ENCODE measurements at places on chromosomes 13 and 19.
A peak's percentile ranks its signal among the peaks of the same experiment; 100 is the strongest.

GRCh38 chr13:59120297-59120843 is 1043.4 kb downstream of the DIAPH3 start:
- DNase-seq = peak; percentile 47

DNA sequence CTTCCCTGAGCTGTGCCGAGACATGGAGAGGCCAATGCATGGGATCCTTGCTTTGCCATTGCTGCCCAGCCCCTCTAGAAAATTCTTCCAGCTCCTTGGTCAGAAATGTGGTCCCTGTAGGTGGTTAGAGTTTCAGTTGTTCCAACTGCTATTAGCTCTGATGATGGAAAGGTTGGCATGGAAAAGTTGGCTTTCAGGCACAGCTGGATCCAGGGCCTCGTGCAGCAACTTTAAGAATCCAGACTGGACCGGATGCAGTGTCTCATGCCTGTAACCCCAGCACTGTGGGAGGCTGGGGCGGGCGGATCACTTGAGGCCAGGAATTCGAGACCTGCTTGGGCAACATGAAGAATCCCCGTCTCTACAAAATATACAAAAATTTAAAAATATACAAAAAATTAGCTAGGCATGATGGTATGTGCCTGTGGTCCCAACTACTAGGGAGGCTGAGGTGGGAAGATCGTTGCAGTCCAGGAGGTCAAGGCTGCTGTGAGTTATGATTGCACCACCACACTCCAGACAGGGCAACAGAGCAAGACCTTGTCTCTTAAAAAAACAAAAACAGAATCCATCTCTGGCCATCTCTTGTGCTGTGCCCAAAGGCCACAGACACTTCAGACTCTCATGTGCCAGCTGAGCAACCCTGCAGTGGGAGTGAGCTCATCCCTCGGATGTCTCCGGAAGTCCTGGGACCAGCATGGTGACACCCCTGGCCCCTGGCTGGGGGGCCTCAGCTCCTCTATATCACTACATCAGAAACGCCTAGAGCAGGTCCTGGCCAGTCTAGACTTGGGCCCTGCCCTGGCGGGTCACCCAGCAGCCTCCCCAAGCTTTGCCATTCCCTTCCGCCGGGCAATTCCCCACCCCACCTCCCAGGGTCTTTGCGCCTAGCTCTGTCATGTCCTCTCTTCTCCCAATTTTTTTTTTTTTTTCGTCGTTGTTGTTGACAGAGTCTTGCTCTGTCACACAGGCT is 16.8 kb downstream of the MEX3D start:
- no peak for DNase-seq

DNA sequence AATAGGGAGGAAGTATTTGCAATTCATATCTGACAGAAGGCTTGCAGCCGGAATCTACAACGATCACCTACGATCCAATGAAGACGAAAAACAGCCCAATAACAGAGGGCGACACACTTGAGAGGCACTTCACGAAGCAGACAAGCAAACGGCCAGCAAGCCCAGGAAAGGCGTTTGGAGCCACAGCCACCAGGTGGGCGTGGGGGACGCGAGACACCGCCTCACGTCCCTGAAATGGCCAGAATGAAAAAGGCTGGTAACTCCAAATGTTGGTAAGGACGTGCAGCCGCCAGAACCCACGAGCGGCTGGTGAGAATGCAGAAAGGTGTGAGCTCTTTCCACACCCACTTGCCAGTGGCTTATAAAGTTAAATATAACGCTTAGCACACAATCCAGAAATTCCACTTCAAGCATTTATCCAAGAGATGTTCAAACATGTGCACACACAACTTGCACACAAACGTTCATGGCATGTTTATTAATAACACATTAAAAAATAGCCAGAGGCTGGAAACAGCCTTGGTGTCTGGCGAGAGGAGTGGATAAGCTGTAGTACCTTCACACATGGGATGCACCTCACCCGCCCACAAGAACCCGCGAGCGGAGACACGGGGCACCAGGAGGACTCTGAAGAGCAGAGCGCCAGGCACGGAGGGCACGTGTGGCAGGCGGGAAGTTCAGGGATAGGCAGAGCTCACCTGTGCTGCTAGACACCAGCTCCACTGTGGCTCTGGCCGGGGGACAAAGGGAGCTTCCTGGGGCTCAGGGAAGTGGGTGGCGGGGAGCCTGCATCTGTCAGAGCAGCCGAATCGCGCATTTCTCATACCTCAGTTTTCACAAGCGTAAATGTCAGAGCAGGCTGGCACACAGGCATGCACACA is 89.3 kb downstream of the SPACA7 start:
- DNase-seq = no peak

DNA sequence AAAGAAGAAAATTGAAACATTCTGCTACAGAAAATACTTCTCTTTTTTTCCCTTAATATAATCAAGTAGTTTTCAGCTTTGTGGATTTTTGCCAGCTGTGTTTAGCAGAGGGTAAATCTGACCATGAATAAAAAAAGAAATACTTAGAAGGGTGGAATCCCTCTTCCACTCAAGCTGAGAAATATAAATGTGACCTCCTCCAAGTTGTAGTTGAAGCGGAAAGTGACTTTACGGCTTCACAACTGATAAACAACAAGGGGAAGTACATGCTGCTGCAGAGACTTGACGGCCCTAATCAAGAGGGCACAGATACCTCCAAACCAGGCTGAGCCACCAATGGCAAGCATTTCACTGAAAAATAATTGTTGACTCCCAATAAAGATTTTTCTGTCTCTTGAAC is 785.0 kb downstream of the SLITRK5 start:
- DNase-seq = no peak

GRCh38 chr13:99412856-99413255 is 88.4 kb upstream of the TM9SF2 start:
- no peak for DNase-seq

DNA sequence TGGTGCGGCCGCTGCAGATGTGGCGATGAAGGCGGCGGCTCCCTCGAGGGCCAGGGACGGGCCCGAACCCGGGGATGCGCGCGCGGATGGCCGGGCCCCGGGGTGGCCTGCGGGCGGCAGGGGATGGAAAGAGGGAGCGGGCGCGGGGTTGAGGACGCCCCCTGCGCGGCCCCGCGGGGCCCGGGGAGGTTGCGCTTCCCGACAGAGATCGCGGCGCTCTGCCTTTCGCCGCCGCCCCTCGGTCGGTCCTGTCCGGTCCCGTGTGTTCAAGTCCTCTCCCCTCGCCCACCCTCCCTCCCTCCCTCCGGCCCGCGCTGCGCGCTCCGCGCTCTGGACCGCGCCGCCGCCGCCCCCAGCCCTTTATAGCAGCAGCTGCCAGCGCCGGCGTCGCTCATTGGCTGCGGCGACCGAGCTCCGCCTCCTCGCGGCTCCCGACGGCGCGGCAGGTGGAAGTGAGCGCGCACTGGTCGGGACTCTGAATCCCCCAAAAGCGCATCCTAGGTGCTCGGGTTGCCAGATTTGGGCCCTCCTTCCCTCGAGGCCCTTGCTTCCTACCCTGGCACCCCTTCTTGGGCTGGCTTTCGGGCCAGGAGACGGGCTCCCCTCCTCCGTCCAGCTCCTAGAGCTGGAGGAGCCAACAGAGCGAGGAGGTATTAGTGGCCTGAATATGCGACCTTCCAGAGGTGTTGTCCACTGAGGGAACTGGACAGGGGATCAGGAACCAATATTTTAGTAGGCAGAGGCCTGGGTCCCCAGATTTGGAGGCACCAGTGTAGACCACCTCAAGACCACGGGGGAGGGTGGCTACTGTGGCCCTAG is at the start of gene ELAVL3:
ELAVL3 (minus strand) TSS at position 332 of the 819 bp plus-strand sequence. CDS start 438 bp downstream, outside the sequence.
- DNase-seq = peak; percentile 88

GRCh38 chr19:16338470-16339360 is 14.1 kb downstream of the KLF2 start:
- DNase-seq = no peak
